ENCODE measurements at places on chromosomes 5 and 9.

- DNase-seq = no peak
Observed at GRCh38 chr9:89482901-89483361, 15.0 kb downstream of the SEMA4D start.

DNA sequence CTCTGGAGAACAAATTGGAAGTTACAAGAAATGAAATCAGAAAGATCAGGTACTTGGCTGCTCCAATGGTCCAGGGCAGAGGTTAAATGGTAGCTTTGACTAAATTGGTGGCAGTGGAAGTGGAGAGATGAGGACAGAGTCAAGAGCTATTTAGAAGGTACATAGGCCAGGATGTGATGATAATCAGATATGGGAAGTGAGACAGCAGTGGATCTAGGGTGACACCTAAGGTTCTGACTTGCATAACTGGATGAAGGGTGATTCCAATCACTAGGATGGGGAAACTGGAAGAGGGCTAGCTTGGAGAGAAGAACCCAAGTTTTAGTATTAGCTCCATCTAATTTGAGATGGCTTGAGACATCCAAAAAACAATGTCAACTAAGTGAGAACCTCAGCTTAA lies 24.0 kb upstream of the NDUFB6 start:
- DNase-seq = no peak

DNA sequence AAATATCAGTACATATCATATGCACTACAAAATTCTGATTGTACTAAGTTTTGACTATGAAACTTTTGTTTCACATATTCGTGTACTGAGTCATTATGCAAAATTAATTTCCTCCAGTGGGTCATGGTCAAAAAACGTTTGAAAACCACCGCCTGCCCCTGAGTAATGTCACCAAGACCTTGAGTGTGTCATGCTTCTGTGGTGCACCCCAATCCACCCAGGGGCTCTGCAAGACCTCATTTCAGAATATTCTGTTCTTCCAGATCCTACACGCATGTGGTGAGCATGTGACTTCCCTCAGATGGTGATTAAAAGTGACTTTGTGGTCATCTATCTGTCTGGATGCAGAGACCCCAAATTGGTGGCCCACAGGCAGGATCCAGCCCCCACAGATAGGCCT lies 31.0 kb downstream of the ABLIM3 start:
- no peak for DNase-seq

DNA sequence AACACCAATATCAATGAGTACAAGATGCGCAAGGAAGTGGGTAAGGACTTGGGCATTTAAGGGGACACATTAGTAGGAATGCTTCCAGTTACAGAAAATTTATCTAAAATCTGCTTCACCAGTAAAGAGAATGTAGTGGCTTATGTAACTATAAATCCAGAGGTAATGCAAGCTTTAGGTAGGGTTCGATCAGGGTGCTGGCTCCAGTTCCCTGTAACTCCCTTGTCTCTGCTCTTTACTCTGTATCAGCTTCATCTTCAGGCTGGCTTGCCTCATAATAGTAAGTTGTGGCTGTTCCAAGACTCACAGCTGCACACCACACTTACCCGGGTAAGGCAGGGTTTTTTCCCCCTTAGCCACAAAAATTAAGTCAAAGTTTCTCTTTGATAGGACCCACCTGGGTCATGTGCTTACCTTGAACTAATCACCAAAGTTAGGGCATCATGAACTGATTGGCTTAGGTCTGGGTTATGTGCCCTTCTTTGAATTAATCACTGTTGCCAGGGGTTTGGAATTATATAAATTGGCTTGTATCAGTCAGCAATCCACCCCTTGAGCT lies 35.5 kb downstream of the ARHGEF37 start:
- no peak for DNase-seq

DNA sequence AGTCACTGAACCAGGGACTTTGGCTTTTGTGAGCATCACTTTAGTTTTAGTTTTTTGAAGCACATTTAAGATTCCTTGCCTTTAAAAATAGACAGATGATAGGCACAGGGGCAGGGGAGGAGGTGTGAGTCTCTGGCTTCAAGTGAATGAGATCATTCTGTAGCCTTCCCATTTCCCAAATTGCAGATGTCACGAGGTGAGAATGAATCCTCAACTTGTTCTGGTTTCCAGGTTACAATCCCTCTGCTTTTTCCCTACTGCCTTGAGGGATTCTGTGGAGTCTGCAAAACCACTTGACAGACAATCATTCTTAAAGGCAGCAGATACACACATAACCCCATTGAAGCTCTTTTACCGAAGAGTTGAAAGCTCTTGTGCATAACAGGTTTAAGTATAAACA lies 332.4 kb downstream of the DMAC1 start:
- DNase-seq = no peak

- DNase-seq = no peak
Observed at GRCh38 chr5:133531594-133531993, 80.7 kb downstream of the FSTL4 start.

- DNase-seq = no peak
Observed at GRCh38 chr5:74282490-74282889, 358.0 kb downstream of the ENC1 start.

DNA sequence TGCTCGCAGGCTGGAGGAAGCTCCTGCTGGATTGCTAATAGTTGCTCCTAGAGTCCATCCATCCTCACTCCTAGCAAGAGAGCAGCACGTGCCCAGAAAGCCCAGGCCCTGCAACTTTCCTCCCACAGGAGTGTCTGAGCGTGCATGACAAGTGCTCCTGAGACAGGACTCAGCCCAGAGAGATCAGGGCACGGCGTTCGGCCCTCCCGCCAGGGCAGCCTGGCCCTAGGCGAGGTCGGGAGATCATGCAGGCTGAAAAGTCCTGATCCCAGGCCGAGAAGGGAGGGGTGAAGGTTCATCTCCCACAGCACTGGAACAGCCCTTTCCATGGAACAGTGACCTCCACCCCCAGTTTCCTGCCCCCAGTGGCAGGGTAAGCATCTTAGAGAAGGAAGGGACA lies 94.8 kb downstream of the ROR2 start:
- DNase-seq = no peak

- DNase-seq = peak; percentile 48
Observed at GRCh38 chr5:134509308-134510040, 16.0 kb upstream of the JADE2 start.

GRCh38 chr5:177329883-177330282 lies 18.2 kb upstream of the MXD3 start:
- no peak for DNase-seq

GRCh38 chr5:133032852-133033742 lies 6.7 kb upstream of the ZCCHC10 start:
- DNase-seq = no peak

- no peak for DNase-seq
Observed at GRCh38 chr9:85536076-85536475, 205.7 kb downstream of the AGTPBP1 start.

GRCh38 chr5:13632676-13633075 lies 311.8 kb downstream of the DNAH5 start:
- no peak for DNase-seq

GRCh38 chr9:114696814-114697544 lies 15.0 kb upstream of the TEX48 start:
- no peak for DNase-seq

DNA sequence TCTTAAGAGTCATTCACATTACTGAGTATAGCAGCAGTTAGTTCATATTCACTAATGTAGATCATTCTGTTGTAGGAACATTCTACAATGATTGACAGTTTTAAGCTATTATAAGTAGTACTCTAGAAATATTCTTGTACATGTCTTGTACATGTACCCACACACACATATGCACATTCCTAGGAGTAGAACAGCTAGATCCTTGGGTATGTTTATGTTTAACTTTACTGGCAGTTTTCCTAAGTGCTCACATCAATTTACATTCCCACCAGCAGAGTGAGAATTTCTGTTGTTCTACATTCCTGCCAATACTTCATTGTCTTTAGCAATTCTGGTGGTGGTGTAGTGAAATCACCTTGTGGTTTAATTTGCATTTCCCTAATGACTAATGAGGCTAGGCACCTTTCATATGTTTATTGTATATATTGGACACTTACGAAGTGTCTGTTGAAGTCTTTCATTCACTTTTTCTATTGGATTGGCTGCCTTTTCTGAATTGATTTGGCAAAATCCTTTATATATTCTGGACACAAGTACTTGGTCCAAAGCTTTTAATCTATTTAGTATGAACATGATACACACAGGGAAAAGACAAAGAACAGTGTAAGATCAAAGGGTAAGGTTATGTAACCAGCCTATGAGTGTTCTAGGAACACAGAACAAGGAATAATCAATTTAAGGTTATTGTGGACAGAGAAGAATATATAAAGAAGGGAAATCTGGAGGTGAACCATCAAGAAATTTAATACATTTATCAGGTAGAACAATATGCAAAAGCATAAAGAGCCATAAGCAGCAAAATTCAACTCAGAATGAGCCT lies 95.6 kb downstream of the MLLT3 start:
- no peak for DNase-seq

DNA sequence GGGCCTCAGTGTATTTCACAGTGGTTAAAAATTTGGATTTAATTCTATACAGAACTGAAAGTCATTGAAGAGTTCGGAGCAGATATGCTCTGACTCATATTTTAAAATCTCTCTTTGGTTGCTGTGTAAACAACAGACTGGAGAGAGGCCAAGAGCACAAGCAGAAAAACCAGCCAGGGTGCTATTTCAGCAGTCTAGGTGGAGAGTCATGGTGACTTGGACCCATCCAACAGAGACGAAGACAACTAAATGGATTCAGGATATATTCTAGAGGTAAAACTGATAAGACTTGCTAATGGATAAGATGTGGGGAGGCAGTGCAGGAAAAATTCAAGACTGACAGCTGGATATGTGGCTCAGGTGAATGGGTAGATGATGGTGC lies 168.9 kb downstream of the MAPKAP1 start:
- DNase-seq = no peak

GRCh38 chr5:67732471-67732870 lies 483.1 kb upstream of the PIK3R1 start:
- DNase-seq = no peak

GRCh38 chr9:127173063-127173462 lies 50.6 kb upstream of the ANGPTL2 start:
- DNase-seq = no peak

- no peak for DNase-seq
Observed at GRCh38 chr5:72141440-72142355, 34.4 kb downstream of the MAP1B start.

DNA sequence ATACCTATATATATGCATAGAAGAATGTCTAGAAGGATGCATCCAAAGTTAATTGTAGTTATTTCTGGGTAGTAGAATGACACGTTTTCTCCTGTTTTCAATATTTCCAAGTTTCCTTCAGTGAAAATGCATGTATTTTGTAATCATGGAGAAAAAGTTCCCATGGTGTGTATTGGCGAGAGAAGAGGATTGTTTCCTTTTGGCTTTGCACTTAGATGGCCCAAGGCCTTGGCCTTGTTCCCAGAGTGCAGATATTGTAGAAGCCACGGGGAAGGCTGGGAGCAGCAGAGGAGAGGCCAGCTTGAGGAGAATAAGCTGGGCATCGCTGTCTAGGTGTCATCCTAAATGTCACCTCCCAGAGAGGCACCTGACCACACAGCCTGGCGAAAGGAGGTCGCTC lies 44.0 kb downstream of the IRF1 start:
- no peak for DNase-seq

- DNase-seq = no peak
Observed at GRCh38 chr5:76325876-76326491, 77.1 kb upstream of the IQGAP2 start.

DNA sequence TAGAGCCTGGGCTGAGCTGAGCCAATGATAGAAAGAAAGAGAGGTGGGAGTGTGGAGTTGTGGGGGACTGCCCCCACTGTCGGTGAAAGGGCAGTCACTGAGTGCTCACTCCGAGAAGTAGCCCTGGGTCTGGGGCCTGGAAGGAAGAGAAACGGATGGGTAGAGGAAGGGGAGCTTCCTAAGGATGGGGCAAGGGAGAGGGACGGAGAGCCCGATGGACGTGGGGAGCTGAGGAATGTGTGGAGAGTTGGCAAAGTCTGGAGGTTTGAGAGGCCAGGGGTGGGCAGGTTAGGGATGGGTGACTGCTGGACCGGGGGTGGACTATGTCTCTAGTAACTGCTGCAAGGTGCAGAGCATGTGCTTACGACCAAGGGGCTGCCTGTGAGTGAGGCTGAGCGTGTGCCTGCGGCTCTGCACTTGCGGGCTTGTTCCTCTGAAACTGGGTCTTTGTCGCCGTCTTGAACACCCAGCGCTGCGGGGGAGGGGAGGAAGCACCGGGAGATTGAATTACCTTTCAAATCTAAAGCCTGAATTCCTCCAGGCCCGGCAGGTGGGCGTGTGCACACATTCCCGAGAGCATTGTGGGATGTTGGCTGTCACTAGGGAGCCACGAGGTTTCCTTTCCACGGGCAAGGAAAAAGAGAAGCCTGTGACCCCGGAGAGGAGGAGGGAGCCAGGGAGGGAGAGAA lies 76.4 kb upstream of the ARAP3 start:
- DNase-seq = peak; percentile 52

DNA sequence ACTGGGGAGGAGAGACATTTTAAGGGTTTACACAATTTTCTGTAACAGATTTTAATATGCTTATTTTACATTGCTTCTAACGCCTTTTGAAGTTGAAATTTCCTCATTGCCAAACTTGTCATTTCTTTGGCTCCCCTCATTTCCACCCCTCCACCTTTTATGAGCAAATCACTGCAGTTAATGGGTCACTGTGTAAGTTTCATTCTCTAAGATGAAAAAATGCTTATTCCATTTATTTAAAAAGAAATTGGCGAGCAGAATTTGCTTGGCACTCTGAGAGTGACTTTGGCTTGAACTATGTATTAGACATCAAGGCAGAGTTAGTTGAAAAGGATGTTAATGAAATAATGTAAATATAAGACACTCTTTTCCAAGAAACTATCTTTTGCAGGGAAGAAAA lies 66.6 kb downstream of the ITGA1 start:
- no peak for DNase-seq

- no peak for DNase-seq
Observed at GRCh38 chr9:89342948-89343347, 24.6 kb downstream of the SECISBP2 start.

DNA sequence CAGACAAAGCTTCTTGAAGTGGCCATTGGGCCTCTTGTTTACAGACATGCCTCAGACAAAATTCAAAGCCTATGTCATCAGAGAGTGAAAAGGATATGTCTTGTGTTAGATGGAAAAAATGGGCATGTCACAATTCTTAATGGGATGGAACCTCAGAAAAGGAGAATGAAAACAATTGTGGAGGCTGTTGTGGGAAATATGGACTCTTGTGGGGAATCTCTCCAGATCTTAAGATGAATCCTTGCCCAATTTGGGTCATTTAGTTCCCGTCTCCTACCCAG lies 19.5 kb downstream of the SLC22A5 start:
- no peak for DNase-seq

DNA sequence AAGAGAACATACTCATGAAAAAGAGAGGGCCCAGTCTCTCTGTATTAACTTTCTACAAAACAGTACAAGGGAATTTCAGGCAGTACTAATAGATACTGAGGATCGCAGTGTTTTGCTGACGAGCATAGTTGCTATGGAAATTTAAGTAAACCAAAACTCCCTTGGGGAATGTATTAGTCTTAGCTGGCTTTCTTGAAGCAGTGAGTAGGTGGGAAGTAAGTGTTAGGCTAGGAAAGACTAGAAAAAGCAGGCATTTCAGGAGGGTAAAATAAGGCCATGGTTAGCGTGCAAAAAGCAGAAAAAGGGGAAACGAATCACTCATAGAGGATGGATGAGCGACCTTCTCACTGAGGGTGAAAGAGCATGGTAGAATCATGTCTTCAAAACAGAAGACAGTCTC lies 84.3 kb upstream of the ACTBL2 start:
- DNase-seq = no peak

Data from H9 (cell line).